Lower leg skin (tissue), 4 donors: ENCODE measurements at places on chromosomes 4 and X. TPM values are rescaled to one million over a fixed set of nuclear protein-coding genes. Genes with fewer than 3 reads are reported as not detected.

The GABRG1 gene
- total RNA-seq, result not detected

The CPXCR1 gene
- not detected for total RNA-seq

The PF4V1 gene
- not detected for total RNA-seq

The UPF3B gene
- total RNA-seq, result 5.2 TPM

The HTRA3 gene
- total RNA-seq, result 18.2 TPM

The SMIM43 gene
- not detected for total RNA-seq
